ENCODE measurements at places on chromosomes 4 and X. TPM values are rescaled to one million over a fixed set of nuclear protein-coding genes. Genes with fewer than 3 reads are reported as not detected.

The PNMA6F gene
- total RNA-seq: not detected

The PPARGC1A gene
- not detected for total RNA-seq

The PPP1R2C gene
- total RNA-seq: not detected

- H3K36me3 ChIP-seq: no peaks in the 10 kb centered on the region
- no peak for DNase-seq
- no peak overlapping the region for H3K4me3 ChIP-seq
These were observed 11.5 kb downstream of the CLCN4 start for GRCh38 chrX:10168226-10168625.

DNA sequence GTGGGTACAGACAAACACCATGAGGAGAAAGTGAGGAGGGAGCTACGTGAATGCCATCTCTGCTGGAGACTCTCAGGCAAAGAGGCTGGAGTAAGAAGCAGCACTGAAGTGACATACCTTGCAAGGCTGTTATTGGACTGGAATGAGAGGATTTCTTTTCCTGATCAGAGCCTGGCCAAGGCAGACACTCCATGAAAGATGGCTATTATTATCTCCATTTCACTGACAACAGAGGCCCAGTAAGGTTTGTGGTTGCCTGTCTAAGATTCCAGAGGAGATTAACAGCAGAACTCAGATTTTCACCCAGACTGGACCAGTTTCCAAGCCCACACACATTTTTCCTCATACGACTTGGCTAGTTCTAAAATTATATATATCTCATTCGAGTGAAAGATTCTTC lies 162.0 kb upstream of the EOLA2 start:
- peaks cover 7% of the 10 kb centered on the region for H3K27me3 ChIP-seq
- no peak overlapping the region for H3K27ac ChIP-seq
- H3K4me1 ChIP-seq: no peaks in the 10 kb centered on the region
- no peak overlapping the region for H3K4me3 ChIP-seq

GRCh38 chrX:110316351-110317060 lies 1.4 kb downstream of the AMMECR1 start:
- peak overlapping the region; percentile 82 for H3K27ac ChIP-seq
- no peak for DNase-seq
- no peaks in the 10 kb centered on the region for H3K36me3 ChIP-seq
- peaks cover 32% of the 10 kb centered on the region for H3K4me1 ChIP-seq
- peak overlapping the region; percentile 93 for H3K4me3 ChIP-seq

DNA sequence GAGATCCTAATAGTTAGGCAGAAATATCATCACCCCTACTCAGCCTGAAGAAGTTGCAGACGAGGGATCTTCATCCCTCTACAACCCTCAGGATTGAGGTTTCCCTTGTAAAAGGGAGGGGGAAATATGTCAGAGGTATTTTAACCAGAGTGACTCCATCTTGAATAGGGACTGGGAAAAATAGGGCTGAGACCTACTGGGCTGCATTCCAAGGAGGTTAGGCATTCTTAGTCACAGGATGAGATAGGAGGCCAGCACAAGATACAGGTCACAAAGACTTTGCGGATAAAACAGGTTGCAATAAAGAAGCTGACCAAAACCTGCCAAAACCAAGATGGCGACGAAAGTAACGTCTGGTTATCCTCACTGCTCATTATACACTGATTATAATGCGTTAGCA lies 17.5 kb downstream of the IL13RA2 start:
- H3K4me3 ChIP-seq: no peak overlapping the region
- H3K36me3 ChIP-seq: no peaks in the 10 kb centered on the region
- no peaks in the 10 kb centered on the region for H3K4me1 ChIP-seq
- no peak overlapping the region for H3K27ac ChIP-seq
- no peak for DNase-seq
- H3K27me3 ChIP-seq: peaks cover 4% of the 10 kb centered on the region

- no peak overlapping the region for H3K4me3 ChIP-seq
- H3K36me3 ChIP-seq: no peaks in the 10 kb centered on the region
- no peaks in the 10 kb centered on the region for H3K4me1 ChIP-seq
- H3K27me3 ChIP-seq: no peaks in the 10 kb centered on the region
These were observed 17.6 kb downstream of the LNX1 start for GRCh38 chr4:53573696-53574095.
